ENCODE measurements at places on chromosomes 12 and 14.

DNA sequence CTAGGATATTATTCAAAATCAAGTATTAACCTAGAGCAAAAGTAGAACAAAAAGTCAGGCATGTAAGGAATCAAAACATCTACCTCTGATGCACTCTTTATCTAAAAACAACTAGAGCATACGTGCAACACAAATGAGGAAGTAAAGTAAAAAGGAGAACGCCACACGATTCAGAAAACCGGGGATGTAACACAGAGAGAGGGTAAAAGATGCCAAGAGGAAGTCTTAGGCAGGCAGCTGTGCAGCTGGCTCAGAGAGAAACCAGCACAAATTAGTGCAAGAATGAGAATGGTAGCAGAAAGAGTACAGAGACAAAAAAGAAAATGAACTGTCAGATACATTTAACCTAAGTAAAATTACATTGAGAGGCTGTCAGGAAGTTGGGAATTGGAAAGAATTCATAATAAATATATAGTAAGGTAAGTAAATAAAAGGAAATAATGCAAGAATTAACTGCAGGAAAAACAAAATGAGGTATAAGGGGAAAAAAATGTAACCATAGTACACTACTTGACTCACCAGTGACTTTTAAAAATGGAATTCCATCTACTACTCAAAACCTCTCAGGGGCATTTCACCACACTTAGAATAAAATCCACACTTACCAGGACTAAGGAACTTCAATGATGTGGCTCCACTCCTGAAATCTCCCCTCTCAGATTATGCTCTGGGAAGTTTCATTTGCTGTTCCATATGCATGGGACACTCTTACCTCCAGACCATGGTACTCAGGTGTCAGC is 17.1 kb downstream of the BCAT1 start:
- no peak for DNase-seq

- DNase-seq: no peak
Measured at GRCh38 chr12:74381958-74382357, 155.7 kb upstream of the ATXN7L3B start.

- peak; percentile 66 for DNase-seq
Measured at GRCh38 chr12:49776413-49776812, 35.1 kb downstream of the TMBIM6 start.

DNA sequence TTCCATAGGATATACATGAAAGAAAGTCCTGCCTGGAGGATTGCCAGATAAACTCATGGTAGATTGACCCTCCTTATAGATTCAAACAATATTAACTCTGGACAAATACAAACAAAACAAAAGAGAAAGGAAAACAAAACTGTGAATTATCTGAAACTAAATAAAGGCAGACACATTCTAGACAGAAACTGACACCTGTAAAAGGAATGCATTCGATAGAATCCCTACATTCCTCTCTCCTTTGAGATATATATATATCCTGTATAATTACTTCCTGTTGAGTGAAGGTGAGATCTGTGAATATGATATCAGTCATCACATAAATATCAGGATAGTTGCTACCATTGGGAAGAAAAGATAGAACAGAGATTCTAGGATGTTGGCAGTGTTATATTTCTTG is 948.4 kb upstream of the ATXN7L3B start:
- DNase-seq: no peak

- DNase-seq: no peak
Measured at GRCh38 chr14:21087294-21088091, 11.0 kb downstream of the ZNF219 start.

DNA sequence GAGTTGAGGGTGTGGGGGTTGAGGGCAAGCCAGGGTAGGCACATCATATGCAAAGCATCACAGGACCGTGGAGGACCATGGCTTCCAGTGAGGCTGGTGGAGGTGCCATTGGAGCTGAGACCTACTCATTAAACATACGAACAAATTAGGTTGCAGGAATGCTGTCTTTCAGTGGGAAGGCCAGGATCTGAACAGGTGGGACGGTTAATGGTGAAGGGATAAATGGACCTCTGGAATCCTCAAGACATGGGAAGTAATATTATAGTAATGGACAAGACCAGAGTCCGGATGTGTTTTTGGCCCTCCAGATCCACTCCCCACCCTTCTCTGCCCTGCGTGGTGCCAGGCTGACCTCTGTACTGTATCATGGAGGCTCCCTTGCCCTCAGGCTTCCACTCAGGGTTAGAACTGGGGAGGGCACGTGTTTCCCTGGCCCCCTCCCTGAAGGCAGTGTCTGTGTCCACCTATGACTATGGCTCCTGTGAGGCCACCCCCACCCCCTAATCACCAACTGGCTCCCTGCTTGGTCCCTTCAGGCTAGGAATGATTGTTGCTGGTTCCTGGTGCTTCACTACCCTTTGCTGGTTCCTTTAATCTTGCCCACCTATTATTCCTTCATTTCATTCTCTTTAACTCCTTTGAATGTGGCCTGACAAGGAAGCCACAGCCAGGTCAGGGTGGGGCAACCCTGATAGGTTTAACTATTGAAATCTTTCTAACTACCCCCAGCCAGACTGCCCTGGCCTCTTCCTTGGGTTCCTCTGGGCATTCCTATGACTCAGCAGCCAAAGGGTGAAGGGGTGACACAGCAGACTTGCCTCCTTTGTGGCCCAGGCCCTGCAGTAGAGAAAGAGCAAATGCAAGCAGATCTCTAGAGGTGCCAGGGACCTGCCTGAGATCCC is 10.7 kb downstream of the DHRS2 start:
- peak; percentile 76 for DNase-seq
